ENCODE measurements at places on chromosomes 5 and 9.

DNA sequence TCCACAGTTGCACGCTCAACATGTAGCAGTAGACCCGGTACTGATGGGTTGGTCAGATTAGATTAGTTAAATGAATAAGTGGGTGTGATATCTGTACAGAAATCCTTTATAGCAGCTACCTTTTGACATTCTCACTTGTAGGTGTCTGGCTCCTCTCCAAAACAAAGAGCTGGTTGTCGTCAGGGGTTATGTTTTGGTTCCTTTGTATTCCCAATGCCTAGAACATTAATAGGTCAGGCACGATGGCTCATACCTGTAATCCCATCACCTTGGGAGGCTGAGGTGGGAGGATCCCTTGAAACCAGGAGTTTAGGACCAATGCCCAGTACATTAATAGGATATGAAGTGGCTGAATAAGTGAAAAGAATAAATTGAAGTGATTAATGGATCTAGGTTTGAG, 182.1 kb downstream of the SNCAIP start:
- no peak for DNase-seq

DNA sequence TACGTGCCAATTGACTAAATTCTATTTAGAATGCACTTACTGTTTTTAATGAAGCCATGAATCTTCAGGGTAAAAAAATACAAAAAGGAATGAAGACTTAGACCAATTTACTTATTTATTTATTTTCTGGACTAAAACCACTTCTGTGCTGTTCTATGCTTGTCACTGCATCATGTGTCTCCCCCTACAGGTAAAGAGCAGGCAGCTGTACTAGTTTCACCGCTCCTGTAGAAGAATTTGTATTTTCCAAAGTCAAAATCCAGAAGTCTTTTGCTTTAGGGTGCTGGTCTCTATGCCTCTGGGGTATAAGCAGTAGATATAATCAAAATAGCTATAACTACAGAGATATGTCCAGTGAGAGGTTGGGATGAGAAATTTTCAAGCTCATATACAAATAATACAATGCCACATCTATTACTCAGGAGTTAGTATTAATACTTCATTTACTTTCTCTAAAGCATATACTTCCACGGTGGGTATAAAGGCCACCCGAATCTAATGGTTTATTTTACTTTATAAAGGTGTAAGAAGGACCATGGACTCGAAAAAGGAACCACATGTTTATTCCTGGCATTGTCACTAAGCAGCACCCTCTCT, 591.5 kb downstream of the RAB3C start:
- DNase-seq: no peak

GRCh38 chr5:127358284-127358683, 67.7 kb downstream of the MEGF10 start:
- no peak for DNase-seq

GRCh38 chr5:151947931-151948608, 23.4 kb upstream of the GLRA1 start:
- no peak for DNase-seq

- DNase-seq: no peak
Observed at GRCh38 chr5:178464431-178465048, 125.7 kb downstream of the COL23A1 start.

DNA sequence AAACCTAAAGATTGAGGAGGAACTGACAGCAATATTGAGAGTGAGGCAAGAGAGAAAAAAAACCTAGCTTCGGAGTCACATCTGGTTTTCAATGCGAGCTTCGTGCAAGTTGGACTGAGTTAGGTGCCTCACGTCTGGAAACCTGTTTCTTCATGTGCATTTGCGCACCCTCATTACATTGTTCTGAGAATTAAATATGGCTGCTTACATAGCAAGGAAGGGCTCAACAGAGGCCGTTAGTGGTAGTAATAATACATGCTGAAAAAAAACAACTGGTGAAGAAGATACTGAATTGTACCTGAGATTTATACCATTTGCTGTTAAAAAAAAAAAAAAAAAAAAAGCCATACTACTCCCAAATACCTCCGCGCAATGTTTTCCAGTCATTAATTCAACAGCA, 18.6 kb downstream of the DNAJA1 start:
- DNase-seq: no peak

DNA sequence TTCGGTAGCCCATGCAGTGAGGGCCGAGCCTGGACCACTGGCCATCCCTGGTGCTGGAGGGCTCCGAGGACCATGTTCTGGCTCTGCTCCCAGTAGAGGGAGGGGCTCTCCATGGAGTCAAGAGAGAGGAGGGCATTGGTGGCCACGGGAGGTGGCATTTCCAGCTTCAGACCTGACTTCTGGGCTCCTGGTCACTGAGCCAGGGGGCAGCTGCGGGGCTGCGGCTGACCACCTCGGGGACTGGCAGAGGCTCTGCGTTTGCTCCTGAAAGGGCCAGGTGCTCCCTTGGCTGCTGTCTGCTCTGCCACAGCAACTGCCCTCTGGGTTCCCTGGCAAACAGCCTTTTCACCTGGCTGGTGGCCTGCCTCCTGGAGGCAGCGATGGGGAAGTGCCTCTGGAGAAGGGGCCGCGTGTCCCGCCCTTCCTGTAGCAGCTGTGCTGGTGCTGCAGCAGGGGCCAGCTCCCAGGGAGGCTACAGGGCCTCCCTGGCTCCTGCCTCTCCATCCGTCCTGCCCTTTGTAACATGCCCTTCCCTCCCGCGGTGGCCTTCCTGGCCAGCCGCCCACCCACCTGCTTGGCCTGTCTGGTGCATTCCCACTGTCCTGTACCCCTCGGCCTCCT, 144.6 kb downstream of the CACNA1B start:
- DNase-seq: no peak

DNA sequence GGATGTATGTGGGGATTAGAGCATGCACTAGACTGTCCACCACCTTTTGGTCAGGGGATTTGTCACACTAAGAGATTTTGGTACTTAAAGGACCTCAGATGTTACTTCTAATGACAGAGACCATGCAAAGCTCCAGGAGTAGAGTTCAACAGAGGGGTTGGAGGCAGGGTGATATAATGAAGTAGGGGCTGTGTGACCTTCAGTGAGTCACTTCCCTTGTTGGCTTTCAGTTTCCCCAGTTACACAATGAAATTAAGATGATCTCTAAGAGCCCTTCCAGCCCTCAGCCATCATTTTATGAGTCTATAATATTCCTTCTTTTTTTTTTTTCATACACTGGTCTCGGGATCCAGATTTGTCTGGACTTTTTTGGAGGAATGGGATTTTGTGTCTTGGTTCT, 26.8 kb downstream of the GLRA1 start:
- DNase-seq: no peak

DNA sequence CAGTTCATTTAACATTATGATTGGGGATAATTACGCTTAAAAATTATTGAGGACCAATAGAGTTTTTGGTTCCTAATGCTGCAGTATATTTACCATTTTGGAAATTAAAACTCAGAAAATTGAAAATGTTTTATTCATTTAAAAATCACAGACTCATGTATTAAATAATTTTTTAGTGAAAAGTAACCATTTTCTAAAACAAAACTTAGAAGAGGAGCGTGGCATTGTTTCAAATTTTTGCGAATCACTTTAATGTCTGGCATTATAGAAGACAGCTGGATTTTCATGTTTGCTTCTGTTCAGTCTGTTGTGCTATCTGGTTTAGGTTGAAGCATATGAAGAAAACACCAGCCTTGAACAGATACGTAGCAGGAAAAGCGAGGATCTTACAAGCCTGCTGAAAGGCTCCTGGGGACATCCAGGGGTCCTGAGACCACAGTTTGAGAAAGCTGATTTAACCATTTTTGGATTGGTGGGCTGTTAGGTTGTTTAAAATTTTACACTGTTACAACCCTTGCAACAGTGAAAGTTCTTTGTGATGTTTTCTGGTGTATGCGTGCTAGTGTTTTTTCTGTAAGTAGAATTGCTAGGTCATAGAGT, 1.6 kb downstream of the ZFYVE16 start:
- no peak for DNase-seq

GRCh38 chr5:1507014-1507375, 16.8 kb downstream of the LPCAT1 start:
- no peak for DNase-seq

- DNase-seq: no peak
Observed at GRCh38 chr9:86573886-86574285, 219.7 kb upstream of the TUT7 start.

- no peak for DNase-seq
Observed at GRCh38 chr5:170289121-170289520, 8.5 kb downstream of the LCP2 start.

DNA sequence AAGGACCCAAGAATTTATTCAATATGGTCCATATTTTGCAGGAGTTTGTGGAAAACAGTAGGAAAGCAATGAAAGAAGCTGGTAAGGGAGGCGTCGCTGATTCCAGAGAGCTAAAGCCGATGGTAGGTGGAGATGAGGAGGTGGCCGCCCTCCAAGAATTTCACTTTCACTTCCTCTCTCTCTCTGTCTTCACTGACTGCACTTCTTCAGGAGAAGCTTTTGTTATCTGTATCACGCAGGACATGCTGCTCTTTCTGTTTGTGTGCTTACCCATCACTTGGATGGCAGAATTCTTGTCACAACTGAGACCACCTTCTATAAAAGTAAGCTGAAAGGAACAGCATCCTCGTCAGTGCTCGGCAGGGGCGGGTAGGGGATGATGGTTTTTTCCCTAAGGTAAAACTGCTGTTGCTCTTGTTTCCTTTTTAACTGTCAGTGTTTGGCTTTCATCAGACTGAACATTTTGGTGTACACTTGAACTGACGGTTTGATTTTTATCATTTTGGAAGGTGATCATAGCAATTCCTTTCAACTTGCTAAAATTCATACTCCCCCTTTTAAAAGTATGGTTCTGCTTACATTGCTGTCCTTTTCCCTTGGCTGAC, 62.4 kb upstream of the FSD1L start:
- no peak for DNase-seq

- DNase-seq: no peak
Observed at GRCh38 chr5:8176101-8176693, 307.2 kb downstream of the MTRR start.

- no peak for DNase-seq
Observed at GRCh38 chr9:81052846-81053245, 636.5 kb downstream of the TLE1 start.

DNA sequence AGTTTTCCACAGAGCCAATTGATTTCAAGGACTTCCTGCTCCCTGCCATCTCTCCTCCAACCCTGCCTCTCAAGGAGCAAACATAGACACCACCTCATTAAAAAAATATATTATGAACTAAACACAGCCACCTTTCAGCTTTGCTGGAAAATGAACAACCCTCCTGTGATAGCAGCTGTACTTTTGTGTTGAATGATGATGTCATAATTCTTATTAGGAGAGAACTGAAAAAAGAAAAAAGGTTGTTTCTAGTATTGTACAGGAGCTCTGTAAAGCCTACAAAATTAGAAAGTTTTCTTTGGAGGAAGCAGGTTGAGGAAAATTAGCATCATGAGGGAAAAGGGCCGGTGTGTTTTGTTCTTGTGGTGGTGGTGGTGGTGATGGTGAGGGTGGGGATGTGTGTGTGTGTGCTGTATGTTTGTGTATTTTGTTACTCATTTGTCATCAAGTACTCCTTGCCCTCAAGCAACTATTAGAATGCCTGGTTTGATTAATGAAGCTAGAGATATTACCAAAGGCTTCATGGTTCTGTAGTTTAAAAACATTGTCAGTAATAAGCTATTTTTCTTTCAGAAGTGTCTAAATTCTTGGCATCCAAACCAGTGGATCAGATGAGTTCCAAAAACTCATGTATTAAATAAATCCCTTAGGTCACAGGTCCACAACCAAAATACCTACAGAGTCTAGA, 405.9 kb downstream of the TLE4 start:
- DNase-seq: no peak

- no peak for DNase-seq
Observed at GRCh38 chr5:150153957-150154617, 1.6 kb downstream of the PDGFRB start.

DNA sequence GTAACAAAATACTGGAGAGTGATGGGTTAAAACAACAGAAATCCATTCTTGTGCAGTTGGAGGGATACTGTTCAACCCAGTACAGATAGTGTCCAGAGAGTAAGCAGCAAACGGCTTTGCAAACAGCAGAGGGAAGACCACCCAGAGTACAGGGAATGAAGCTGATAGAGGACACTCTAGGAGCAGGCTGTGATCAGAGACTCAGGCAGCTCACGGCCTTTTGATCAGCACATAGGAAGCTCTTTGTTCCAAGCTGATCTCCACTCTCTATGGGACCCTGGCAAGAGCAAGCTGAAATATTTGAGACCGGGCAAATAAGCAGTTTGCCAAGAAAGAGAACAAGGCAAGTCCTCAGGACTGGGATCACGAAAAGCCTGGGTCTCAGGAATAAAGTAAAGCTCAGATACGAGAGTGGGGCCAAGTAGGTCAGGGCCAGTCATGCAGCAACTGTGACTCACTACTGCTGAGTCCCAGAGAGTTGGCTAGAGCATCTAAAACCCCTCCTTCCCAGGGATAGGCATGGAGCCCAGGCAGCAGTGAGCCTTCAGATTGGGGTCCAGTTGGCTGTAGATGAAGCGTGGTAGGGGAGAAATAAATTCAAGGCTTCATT, 52.4 kb downstream of the MELK start:
- DNase-seq: no peak

DNA sequence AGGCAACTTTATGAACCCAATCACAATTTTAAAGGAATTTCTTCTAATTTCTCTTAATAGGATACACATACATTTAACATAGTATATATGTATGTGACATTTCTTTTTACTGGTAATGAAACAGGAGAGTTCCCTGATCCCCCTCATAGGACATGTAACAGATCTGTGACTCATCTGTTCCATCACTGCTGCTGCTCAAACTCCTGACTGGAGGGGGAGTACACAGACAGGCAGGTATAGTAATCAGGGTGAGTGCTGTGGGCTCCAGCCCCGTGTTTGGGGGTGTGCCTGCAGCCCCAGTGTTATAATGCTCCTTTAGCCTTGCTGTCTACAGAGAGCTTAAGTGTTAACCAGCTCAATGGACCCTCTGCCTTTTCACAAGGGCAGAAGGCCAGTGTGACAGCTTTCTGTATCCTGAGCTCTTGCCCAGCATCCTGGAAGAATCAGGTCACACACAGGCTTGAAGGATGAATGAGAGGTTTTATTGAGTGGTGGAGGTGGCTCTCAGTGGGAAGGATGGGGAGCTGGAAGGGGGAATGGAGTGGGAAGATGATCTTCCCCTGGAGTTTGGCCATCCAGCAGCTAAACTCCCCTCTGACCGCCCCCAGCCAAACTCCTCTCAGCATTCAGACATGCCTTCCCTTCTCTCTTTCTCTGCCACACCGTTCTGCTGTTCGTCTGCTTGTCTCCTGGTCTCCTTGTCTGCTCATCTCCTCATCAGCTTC, 161.3 kb downstream of the ZNF608 start:
- no peak for DNase-seq

- DNase-seq: no peak
Observed at GRCh38 chr5:136226401-136226800, 33.4 kb upstream of the SMIM32 start.

GRCh38 chr9:129206905-129207304, 28.8 kb upstream of the IER5L start:
- no peak for DNase-seq

GRCh38 chr5:43008363-43009153, 31.6 kb downstream of the ANXA2R start:
- DNase-seq: peak; percentile 84

GRCh38 chr5:35881758-35882157, 25.1 kb downstream of the IL7R start:
- DNase-seq: no peak

- no peak for DNase-seq
Observed at GRCh38 chr5:1423901-1424603, 21.2 kb downstream of the SLC6A3 start.

Data from stimulated activated CD8-positive, alpha-beta memory T cell treated with anti-CD3 and anti-CD28 coated beads, Interleukin-4, amount 100 ng/mL, for 4 hours (primary cell).